ENCODE measurements at places on chromosomes 5 and 9. TPM values are rescaled to one million over a fixed set of nuclear protein-coding genes. Genes with fewer than 3 reads are reported as not detected.

GRCh38 chr9:106757514-106757913 lies 105.5 kb upstream of the ZNF462 start:
- no peak for DNase-seq

DNA sequence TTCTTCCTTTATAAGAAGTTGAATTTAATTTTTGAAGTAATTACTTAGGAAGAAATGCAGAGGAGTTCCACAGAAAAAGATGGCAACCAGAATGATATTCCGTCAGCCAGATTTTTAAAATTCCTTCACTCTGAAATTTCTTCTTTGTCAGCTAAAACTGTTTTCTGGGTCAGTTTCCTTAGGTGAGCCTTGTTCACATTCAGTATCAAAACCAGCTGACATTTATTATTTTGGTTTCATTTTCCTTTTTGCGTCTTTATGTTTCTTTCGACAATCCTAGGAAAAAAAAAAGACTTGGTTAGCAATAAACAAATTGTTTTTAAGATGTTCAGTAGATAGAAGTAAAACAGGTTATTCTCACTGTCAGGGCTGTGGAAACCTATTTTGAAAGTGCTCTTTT lies 4.1 kb upstream of the IARS1 start:
- no peak for DNase-seq

DNA sequence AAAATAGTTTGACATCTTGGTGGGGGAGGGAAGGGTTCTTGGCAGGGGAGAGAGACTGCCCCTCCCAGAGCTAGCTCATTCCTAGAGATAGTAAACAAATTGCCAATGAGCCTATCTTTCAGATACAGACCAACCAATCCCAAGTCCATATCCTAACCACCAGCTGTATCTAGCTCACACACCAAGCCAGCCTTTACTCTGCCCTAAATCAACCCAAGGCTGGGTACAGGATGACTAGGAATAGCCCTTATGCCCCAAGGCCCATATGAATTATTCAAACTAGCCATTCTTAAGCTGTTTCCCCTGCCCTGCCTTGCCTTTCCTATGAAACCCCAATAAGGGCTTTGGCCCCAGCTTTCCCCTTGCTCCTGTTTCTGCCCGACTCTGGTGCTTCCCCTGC lies 281.3 kb upstream of the PANK3 start:
- no peak for DNase-seq

DNA sequence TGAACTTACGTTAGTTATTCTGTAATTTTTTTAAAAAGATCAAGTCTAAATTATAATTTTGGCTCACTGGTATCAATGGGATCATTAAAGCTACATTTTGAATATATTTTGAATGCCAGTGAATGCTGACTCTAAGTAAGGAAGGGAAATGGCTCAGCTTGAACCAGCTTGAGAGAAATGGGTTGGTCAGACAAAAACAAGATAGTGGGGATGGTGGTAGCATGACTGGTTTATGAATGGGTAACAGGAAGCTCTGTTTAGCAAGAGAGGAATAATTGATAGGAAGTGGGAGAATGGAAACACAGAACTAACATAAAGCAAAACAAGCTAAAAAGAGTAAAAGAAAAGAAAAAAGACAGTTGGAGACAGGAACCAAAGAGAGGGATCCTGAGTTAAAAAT lies 220.2 kb downstream of the ADAMTS6 start:
- no peak for DNase-seq

GRCh38 chr9:68705531-68706362 lies 707 bp downstream of the PIP5K1B start:
- peak; percentile 17 for DNase-seq

DNA sequence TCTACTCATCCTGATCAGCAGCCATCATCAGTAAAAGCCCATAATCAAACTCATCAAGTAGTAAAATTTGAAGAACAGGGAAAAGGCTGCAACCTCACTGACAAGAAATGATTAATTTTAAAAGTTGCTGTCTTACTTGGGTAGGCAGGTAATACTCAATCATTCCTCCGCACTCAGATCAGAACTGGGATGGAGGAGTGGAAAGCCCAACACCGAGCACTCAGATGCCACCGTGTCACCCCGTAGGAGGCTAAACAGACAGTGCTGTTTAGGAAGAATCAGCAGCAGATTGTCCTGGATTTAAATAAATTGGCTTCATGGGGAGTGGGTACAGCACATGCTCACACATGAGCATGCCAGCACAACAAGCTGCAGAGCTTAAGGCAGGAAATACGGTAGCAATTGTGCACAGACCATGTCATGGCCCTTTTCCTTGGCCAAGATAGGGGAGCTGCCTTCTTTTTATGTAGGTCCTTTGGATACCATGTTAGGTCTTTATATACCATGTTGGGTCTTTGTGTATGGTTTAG lies 92.6 kb upstream of the CDH6 start:
- DNase-seq: no peak

DNA sequence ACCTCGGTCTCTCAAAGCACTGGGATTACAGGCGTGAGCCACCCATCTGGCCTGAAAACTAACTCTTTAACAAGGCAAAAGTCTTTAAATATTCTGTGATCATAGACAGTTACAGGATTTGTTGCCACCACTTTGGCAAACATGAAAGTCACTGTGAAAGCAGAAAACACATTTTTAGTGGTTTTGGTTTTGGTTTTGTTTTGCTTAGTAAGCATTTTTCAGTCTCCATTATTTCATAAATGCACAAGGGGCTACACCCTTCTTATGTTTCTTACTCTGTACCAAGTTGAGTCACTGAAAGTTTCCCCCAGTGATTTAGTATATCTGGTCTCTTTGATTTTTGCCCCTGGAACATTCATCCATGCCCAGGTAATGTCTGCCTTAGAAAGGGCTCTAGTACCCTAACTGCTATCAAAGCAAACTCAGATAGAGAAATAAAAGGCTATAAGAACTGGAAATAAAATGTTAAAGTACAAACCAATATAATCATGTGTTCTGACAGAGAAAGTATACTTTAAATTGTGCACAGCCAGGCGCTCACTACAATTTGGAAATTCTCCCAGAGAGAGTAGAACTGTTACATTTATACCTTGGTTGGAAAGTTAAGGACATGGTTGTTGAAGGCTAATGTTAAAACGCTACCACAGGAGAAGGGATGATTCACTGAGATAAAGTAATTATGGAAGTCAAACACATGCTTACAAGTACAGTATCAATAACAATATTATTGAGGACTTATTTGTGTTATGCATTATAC lies 1022.5 kb upstream of the DMAC1 start:
- DNase-seq: no peak

GRCh38 chr9:128419061-128419925 lies 1.4 kb upstream of the CERCAM start:
- DNase-seq: no peak

GRCh38 chr5:103037673-103038455 lies 82.1 kb downstream of the GIN1 start:
- no peak for DNase-seq

- no peak for DNase-seq
These were observed 94.7 kb upstream of the TRIO start for GRCh38 chr5:14048434-14048833.

- no peak for DNase-seq
These were observed 81.6 kb downstream of the CTNND2 start for GRCh38 chr5:11822598-11822997.

DNA sequence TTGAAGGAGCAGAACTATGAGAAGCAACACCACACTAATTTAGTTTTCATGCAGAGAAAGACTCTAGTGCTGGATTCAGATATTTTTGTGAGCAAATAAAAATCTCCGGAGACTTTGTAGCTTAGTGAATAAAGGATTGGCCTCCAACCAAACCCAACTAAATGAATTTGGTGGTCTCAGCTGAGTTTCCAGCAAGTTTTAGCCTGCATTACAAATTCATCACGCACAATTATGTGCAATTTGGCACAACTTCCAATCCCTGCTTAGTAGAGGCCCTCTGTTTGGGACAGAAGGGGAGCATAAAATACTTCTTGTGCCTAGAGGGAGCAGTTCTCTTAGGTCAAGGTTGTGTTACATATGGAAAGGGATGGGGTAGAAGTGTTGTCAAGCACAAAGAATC lies 112.3 kb upstream of the ADAMTSL1 start:
- DNase-seq: no peak

DNA sequence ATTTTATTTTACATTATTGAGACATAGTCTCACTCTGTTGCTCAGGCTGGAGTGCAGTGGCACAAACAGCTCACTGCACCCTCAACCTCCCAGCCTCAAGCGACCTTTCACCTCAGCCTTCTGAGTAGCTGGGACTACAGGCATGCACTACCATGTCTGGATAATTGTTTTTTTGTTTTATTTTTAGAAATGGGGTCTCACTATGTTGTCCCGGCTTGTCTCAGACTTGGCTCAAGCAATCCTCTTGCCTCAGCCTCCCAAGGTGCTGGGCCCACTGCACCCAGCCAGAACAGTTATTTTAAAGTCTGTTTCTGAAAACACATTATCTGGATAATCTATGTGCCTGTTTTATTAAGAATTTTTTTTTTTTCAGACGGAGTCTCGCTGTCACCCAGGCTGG lies 62.0 kb downstream of the TEX10 start:
- DNase-seq: no peak

- peak; percentile 95 for DNase-seq
These were observed at the start of gene ZNF300 for GRCh38 chr5:150904479-150905311. Gene ZNF300, minus strand, starts transcription at chr5:150904980. Its CDS starts 1,825 bp downstream, at chr5:150903155.

- no peak for DNase-seq
These were observed 29.3 kb downstream of the ZDHHC11 start for GRCh38 chr5:821504-821903.

DNA sequence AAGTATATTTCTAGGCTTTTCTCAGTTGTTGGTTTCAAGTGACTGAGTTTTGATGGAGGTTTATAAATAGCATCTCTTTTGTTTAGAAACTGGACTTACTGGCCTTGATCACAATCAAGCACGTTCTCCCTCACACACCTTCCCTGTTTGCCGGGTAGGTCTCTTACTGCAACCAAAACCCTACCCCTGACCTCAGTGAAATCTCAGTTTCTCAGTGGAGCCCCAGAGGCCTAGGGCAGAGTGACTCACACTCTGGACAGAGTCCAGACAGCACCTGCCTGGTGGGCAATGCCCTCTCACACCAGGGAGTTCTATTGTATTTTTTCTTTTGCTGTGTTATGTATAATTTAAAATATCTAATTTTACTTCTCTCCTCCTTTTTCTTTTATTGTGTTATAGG lies 48.4 kb upstream of the EPB41L4B start:
- no peak for DNase-seq

DNA sequence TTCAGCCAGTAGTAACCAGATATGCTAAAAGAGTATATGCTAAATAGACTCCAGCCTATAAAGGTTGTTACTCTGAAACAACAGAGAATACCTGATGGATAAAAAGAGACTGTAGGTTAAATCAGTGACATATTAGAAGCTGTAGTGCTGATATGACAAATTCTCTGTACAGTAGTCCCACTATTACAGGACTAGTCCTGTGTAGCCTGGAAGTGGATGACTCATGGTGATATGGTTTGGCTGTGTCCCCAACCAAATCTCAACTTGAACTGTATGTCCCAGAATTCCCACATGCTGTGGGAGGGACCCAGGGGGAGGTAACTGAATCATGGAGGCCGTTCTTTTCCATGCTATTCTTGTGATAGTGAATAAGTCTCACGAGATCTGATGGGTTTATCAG lies 276.2 kb upstream of the POU5F2 start:
- no peak for DNase-seq

DNA sequence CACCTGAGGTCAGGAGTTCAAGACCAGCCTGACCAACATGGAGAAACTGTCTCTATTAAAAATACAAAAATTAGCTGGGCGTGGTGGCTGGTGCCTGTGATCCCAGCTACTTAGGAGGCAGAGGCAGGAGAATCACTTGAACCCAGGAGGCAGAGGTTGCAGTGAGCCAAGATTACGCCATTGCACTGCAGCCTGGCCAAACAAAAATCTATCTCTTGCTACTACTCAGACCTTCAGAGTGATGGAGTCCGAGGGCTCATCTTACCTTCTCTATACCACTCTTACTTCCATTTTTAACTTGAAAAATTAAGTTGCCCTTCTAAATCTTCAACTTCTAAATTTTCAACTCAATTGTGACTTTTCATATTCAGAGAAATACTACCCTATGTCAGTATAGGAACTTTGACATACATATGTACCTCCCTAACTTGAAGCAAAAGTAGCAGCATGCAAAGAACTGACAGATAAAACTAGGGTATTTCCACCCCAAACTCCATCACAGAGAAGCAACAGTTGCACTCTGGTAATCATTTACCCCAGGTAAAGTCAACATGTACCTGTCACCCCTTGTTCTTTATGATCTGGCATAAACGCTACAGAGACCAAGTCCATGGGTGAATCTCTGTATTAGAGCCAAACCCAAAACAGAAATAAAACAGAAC lies 11.4 kb downstream of the ZFAND5 start:
- no peak for DNase-seq

DNA sequence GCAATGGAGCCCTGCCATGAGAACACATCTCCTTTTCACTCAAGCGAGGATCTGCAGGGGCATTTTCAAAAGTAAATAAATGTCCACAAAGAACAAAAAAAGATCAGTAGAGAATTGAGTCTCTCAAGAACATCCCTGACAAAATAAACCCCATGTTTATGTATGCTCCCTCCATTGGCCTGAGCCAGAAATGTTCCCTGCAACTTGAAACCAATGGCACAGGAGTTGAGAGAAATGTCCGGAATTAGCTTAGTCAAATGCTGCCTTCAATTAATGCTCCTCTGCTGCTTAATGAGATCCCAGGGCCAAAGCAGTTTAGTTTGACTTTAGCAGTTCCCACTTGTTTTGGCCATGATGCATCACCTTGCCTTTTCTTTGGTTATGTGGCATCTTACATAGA lies 238.3 kb downstream of the EBF1 start:
- DNase-seq: no peak

- no peak for DNase-seq
These were observed 113.3 kb upstream of the SLC1A3 start for GRCh38 chr5:36492984-36493654.

DNA sequence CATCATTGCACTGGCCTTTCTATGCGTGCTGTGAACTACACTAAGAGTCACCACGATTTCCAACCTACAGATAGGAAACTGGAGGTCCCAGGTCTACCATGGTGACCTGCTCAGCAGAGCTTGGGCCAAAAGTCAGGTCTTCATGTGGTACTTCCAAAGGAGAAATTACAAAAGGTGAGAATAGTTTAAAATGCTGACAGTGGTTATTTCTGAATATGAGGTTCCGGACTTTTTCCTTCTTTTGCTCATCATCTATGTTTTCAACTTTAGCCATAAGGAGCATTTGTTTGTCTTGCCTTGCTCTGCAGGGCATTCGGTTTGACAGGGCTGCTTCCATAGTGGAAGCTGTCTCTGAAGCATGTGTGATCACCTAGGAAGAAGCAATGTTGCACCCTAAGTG lies 282.1 kb upstream of the IRX1 start:
- no peak for DNase-seq

PCDHB10 gene
- 7.2 TPM for polyA plus RNA-seq

PHF2 gene
- 37.8 TPM for polyA plus RNA-seq

RPP25L gene
- polyA plus RNA-seq: 22.5 TPM

GRIA1 gene
- 4.3 TPM for polyA plus RNA-seq

SMIM33 gene
- polyA plus RNA-seq: 0.05 TPM

GPRIN1 gene
- polyA plus RNA-seq: 2.2 TPM

MUSK gene
- polyA plus RNA-seq: 0.15 TPM

NUTM2G gene
- 1.1 TPM for polyA plus RNA-seq

MEIKIN gene
- not detected for polyA plus RNA-seq

LHX2 gene
- polyA plus RNA-seq: 0.28 TPM

ACTBL2 gene
- polyA plus RNA-seq: not detected

TLX3 gene
- not detected for polyA plus RNA-seq

SPATA31D4 gene
- polyA plus RNA-seq: not detected

SLC6A3 gene
- polyA plus RNA-seq: 0.60 TPM

ANKRD34B gene
- polyA plus RNA-seq: 0.32 TPM

EPB41L4A gene
- 30.8 TPM for polyA plus RNA-seq

ISL1 gene
- polyA plus RNA-seq: not detected

All from left kidney (tissue), 8 donors.